ENCODE measurements at places on chromosomes 2 and 18.

DNA sequence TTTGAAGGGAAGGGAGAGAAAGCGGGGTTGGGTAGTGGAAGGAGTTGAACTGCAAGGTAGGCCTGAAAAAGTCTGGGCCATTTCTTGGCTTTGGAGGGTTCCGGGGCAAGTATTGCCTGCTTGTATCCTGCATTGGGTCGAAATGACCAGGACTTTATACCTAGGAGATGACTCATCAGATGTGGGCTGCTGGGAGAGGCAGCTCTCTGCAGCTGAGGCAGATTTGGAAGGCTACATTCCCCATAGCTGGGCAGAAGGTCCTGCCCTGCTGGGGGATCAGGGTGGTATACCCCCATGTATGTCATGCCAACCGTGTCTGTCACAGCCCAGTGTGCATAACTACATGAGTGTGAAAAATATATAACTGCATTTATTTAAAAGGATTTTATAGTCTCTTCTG lies 171.8 kb upstream of the SPRED2 start:
- no peak for DNase-seq
- no peak overlapping the region for H3K27ac ChIP-seq
- H3K27me3 ChIP-seq: no peaks in the 10 kb centered on the region
- H3K36me3 ChIP-seq: no peaks in the 10 kb centered on the region
- H3K4me1 ChIP-seq: no peaks in the 10 kb centered on the region
- H3K4me3 ChIP-seq: no peak overlapping the region

DNA sequence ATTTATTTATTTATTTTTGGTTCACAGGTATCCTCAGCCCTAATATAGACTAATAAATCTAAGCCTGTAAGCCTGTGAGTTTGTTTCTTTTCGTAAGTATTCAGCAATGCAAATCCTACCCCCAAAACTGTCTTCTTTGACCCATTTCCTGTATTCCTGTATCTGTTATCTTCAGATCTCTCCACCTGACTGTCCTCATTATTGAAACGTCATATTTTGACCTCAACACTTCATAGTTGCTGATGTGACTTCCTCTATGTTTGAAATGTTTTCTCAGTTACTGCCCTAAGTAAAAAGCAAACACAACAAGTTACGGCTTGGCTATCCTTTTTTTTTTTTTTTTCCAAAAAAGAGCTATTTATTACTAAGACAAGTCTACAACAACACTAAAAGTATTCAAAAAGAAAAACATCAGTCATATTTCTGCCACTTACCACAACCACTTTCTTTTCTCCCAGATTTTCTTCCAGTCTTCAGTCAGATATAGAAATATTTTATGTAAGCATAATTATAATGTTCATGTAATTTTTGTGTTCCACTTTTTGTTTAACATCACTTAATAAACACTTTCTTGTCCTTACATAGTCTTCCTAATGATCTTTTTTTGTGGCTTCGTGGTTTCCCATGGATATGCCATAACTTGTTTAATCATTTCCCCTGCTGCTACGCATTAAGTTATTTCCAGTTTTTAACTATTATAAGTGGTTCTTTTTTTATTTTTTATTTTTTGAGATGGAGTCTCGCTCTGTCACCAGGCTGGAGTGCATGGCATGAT lies 45.0 kb upstream of the EML4 start:
- DNase-seq: no peak
- H3K4me3 ChIP-seq: no peak overlapping the region
- no peak overlapping the region for H3K27ac ChIP-seq
- H3K36me3 ChIP-seq: no peaks in the 10 kb centered on the region
- no peaks in the 10 kb centered on the region for H3K27me3 ChIP-seq

DNA sequence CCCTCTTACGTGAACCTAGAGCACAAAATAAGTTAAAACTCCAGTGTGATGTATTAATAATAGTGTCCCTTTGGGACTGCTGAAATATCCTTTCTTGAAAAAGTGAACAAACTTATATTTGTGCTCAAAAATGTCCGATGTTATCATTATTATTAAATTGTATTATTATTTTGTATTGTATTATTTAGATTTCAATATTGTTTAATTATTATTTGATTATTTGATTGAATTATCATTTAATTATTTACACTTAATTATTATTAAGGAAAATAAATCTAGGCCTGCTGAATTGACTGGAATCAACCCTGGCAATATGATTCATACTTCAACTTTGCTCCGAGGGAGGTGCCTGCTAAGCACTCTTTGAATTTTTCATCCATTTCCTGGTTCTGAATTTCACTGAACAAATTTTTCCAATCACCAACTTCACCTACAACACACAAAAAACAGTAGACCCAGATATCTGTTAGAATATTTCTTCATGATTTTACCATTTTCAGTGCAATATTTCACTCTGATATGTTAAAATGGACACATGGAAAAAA lies 10.9 kb upstream of the EIF2AK2 start:
- H3K27ac ChIP-seq: no peak overlapping the region
- H3K27me3 ChIP-seq: no peaks in the 10 kb centered on the region
- H3K36me3 ChIP-seq: no peaks in the 10 kb centered on the region
- no peaks in the 10 kb centered on the region for H3K4me1 ChIP-seq

GRCh38 chr2:236051806-236052205 lies 116.4 kb downstream of the GBX2 start:
- H3K4me3 ChIP-seq: no peak overlapping the region
- no peaks in the 10 kb centered on the region for H3K27me3 ChIP-seq
- no peaks in the 10 kb centered on the region for H3K36me3 ChIP-seq
- no peak for DNase-seq
- H3K27ac ChIP-seq: no peak overlapping the region
- H3K4me1 ChIP-seq: no peaks in the 10 kb centered on the region

DNA sequence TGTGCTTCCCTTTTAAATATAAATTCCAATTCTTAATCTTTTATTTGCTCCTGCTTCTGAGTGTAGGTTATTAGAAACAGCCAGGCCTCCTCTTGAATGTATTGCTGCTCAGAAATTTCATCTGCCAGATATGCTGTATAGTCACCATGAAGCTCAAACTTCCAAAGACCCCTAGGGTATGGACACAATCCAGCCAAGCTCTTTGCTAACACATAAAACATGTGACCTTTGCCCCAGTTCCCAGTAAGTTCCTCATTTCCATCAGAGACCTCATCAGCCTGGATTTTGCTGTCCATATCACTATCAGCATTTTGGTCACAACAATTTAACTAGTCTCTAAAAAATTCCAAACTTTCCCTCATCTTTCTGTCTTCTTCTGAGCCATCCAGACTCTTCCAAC lies 75.2 kb downstream of the MAP2 start:
- DNase-seq: no peak
- H3K4me1 ChIP-seq: peaks cover 5% of the 10 kb centered on the region
- no peaks in the 10 kb centered on the region for H3K27me3 ChIP-seq
- H3K36me3 ChIP-seq: no peaks in the 10 kb centered on the region
- no peak overlapping the region for H3K27ac ChIP-seq

DNA sequence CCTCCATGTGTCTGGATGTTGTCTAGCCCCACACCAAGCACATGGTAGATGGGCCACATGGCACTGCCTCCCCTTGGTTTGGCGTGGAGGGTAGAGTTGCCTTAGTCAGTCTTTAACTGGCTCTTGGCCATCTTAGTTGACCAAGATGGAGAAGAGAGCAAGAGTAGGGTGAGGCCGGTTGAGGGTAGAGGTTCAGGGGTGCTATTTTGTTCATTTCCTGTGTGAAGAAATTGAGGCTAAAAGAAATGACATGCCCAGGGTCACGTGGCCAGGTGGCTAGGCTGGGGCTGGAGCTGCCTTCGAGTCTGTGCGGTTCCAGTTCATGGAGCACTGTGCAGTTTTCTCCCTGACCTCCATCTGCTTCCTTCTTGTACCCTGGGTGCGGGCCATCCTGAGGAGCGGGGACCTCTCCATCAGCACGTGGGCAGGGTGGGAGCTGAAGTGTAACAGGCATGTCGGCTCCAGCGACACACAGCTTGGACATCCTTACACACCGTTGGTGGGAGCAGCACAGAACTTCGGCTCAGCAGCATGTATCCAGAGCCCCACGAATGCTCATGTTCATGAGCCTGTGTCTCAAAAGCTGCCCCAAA lies 213.2 kb downstream of the GBX2 start:
- no peaks in the 10 kb centered on the region for H3K27me3 ChIP-seq
- DNase-seq: no peak
- H3K27ac ChIP-seq: no peak overlapping the region
- H3K4me1 ChIP-seq: no peaks in the 10 kb centered on the region
- no peak overlapping the region for H3K4me3 ChIP-seq
- H3K36me3 ChIP-seq: no peaks in the 10 kb centered on the region

DNA sequence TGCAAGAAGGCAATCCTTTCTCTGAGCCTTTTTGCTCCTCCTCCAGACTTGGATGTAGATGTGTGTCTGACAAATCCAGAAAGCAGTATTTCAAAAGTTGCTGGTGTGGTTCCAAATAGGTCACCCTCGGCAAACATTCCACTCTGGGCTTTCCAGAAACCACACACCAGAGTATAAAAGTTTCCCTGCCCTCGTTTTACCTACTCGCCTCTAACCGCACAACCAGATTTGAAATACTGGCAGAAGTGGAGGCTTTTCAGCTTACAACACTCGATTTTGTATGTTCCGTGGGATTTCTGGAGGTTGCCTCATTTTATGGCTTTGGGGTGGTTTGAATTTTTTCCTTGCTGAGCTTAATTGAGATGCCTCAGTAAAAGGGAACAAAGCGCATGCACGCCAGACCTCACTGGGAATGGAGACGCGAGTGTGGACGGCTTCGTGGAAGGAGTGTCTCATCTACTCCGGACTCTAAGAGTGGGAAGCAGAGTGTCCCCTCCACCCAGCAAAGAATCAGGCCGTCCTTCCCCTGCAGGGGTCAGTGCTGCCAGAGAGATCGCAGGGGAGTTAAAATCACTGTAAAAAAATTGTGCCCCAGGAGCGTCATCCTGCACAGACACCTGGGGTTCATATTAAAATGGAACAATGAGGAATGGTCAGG lies 44.0 kb upstream of the RPL31 start:
- H3K27me3 ChIP-seq: no peaks in the 10 kb centered on the region
- no peak overlapping the region for H3K27ac ChIP-seq

GRCh38 chr2:72293620-72294019 lies 146.0 kb upstream of the CYP26B1 start:
- H3K27me3 ChIP-seq: no peaks in the 10 kb centered on the region
- no peak overlapping the region for H3K4me3 ChIP-seq
- no peak for DNase-seq
- H3K4me1 ChIP-seq: no peaks in the 10 kb centered on the region
- H3K27ac ChIP-seq: no peak overlapping the region
- H3K36me3 ChIP-seq: no peaks in the 10 kb centered on the region

DNA sequence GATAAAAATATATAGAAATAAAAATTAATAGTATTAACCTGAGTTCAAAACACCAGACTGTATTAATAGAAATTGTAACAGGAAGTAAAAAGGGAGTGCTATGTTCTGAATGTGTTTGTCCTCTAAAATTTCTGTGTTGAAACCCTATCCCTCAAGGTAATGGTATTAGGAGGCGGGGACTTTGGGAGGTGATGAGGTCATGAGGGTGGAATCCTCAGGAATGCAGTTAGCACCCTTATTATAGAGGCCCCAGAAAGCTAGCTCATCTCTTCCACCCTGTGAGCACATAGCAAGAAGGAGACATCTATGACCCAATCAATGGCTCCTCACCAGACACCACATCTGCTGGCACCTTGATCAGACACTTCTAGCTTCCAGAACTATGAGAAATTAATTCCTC lies 124.5 kb downstream of the CMPK2 start:
- H3K27me3 ChIP-seq: no peaks in the 10 kb centered on the region
- H3K4me3 ChIP-seq: no peak overlapping the region
- no peak overlapping the region for H3K27ac ChIP-seq
- no peaks in the 10 kb centered on the region for H3K4me1 ChIP-seq
- no peaks in the 10 kb centered on the region for H3K36me3 ChIP-seq

GRCh38 chr2:178899656-178900055 lies 92.4 kb upstream of the TTN start:
- no peak overlapping the region for H3K4me3 ChIP-seq
- H3K4me1 ChIP-seq: no peaks in the 10 kb centered on the region
- no peaks in the 10 kb centered on the region for H3K27me3 ChIP-seq
- no peaks in the 10 kb centered on the region for H3K36me3 ChIP-seq
- DNase-seq: no peak

DNA sequence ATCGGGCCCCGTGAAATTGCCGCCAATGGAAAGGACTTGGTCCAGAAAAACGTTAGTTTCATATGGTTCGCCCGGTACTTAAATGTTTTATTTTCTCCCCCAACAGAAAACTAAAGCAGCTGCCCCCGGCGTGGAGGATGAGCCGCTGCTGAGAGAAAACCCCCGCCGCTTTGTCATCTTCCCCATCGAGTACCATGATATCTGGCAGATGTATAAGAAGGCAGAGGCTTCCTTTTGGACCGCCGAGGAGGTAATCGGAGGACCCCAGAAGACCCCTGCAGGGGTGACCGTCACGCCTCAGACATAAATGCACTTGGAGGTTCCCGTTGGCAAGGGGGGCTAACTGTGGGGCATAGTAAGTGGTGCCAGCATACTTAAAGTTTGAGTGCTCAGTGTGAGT lies 742 bp downstream of the RRM2 start:
- H3K36me3 ChIP-seq: no peaks in the 10 kb centered on the region
- H3K27me3 ChIP-seq: no peaks in the 10 kb centered on the region
- H3K27ac ChIP-seq: no peak overlapping the region
- no peak for DNase-seq

DNA sequence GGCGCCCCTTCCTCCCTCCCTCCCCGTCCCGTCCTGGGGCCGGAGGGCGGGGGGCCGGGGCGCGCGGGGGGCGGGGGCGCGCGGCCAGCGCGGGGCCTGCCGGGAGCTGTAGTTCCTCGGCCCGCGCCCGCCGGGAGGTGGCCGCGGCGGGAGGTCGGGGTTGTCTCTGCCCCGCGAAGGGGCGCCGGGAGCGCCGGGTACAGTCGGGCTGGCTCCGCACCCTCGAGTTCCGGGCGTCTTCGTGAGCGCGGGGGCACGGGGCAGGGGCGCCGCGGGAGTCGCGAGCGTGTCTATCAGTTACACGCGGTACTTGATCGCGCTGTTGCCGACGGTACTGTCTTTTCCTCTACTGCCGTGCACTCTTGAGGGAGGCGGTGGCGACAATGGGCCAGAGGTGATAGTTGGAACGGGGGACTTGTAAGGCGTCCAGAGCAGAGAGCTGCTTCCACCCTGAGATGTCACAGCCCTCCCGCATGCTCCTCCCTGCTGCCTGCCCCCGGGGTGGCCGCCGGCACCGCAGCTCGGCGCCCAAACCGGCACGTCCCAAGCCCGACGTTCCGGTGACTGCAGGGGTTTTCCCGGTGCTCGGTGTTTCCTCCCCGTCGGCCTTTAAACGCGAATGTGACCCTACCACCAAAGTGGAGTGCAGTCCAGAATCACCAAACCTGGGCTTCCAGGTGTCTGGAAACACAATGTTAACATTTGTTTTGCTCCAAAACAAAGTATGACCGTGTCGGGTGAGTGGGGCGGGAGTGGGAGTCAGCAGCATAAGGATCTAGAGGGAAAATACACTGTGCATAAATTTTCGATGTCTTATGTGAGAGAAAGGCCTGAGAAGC lies at the start of gene PRKD3:
Gene PRKD3, minus strand, starts transcription at position 48 of the 839 bp plus-strand sequence. CDS start 8,309 bp downstream, outside the sequence.
- H3K27ac ChIP-seq: peak within 1 kb of the TSS; percentile 95
- peaks cover 9% of the 10 kb centered on the region for H3K4me1 ChIP-seq
- no peaks in the 10 kb centered on the region for H3K36me3 ChIP-seq
- peak; percentile 80 for DNase-seq
- peak within 1 kb of the TSS; percentile 83 for H3K4me3 ChIP-seq
- no peaks in the 10 kb centered on the region for H3K27me3 ChIP-seq

All from testis (tissue), 5 donors.